ENCODE measurements at places on chromosomes 2 and 18. TPM values are rescaled to one million over a fixed set of nuclear protein-coding genes. Genes with fewer than 3 reads are reported as not detected.

DNA sequence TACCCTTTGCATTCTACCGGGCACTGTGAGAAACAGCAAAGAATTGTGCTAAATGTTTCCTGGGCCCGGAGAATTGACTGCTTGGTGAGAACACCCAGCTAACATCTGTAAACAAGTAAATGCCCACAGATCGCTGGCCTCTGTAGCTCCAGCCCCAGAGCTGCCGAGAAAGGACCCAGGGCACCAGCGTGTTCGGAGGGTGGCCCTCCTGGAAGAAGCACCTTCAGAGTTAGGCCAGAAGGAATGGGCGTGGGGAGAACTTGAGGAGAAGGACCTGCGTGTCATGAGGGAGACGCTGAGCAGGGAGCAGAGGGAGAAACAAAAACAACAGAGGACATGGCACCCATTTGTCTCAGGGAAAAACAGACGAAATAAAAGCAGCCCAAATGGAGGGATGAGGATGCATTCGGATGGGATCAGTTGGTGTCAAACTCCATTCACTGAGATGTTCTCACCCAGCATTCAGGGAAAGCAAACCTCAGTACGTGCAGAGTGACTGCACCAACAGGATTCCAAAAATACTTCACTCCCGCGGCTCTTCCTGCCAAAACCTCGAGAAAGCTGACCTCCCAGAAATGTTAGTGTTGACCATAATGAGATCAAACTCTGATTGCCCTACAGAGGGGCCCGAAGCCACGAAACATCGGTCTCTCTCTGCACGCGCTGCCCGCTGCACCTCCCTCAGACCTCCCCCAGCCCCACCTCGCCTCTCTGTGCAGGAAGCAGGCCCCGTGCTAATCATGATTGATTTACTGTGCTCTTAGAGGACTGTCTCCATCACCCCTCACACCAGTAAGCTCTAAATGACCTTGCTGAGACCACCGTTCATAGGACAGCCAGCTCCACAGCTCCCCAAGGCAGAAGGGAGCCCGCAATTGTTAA is 376.3 kb upstream of the SALL3 start:
- no peaks in the 10 kb centered on the region for H3K4me1 ChIP-seq
- no peak overlapping the region for H3K4me3 ChIP-seq
- H3K27me3 ChIP-seq: no peaks in the 10 kb centered on the region

GRCh38 chr2:168841445-168841844 is 39.0 kb downstream of the NOSTRIN start:
- peaks cover 8% of the 10 kb centered on the region for H3K4me1 ChIP-seq
- H3K27ac ChIP-seq: no peak overlapping the region
- no peaks in the 10 kb centered on the region for H3K27me3 ChIP-seq
- H3K36me3 ChIP-seq: no peaks in the 10 kb centered on the region
- no peak overlapping the region for H3K4me3 ChIP-seq

- DNase-seq: no peak
- H3K36me3 ChIP-seq: peaks cover 3% of the 10 kb centered on the region
- no peak overlapping the region for H3K4me3 ChIP-seq
- no peaks in the 10 kb centered on the region for H3K27me3 ChIP-seq
- no peak overlapping the region for H3K27ac ChIP-seq
Observed at GRCh38 chr18:49123431-49123830, 172.7 kb upstream of the SMAD7 start.

GRCh38 chr18:13494871-13495445 is 231.4 kb downstream of the FAM210A start:
- peaks cover 26% of the 10 kb centered on the region for H3K36me3 ChIP-seq
- H3K27me3 ChIP-seq: no peaks in the 10 kb centered on the region
- H3K4me1 ChIP-seq: peaks cover 3% of the 10 kb centered on the region
- H3K27ac ChIP-seq: no peak overlapping the region
- no peak overlapping the region for H3K4me3 ChIP-seq
- DNase-seq: no peak

DNA sequence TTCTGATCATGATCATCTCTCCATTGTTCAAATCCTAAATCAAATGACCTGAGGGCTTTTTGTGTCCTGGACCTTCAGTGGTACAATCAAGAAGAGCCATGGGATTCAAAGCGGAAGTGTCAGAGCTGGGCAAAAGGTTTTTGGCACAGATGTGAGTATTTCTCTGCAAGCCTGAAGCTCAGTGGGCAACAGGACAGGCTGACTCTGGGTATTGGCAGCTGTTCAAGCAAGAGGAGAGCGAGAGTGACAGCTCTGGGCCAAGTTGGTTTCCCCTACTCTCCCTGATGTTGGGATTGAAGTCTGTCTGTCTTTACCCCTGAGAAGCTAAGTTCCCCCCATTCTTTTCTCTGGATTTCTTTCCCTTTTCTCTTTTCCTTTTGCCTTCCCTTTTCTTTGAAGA is 33.3 kb downstream of the DSEL start:
- H3K36me3 ChIP-seq: no peaks in the 10 kb centered on the region
- peaks cover 2% of the 10 kb centered on the region for H3K27me3 ChIP-seq
- no peak overlapping the region for H3K27ac ChIP-seq
- DNase-seq: no peak
- H3K4me3 ChIP-seq: no peak overlapping the region
- no peaks in the 10 kb centered on the region for H3K4me1 ChIP-seq

- peak overlapping the region; percentile 99 for H3K27ac ChIP-seq
- no peaks in the 10 kb centered on the region for H3K27me3 ChIP-seq
Observed at GRCh38 chr18:13611142-13611600, 115.2 kb downstream of the FAM210A start.

DNA sequence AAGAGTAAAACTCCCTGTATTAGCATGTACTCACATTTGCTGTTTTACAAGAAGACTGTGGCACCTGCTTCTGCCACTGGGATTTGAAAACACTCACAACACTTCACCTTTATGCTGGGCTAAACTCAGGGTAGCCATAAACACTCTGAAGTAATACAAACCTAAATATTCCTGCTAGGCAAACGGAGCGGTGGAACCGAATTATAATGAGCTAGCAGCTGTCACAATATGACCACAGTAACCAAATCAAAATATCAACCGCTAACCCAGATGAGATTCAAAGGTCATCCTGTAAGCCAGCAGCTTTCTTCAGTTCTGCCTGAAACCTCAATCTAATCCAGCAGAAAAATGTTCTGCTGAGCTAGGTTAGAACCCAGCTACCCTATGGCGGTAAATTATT is 132.1 kb downstream of the TCF4 start:
- no peaks in the 10 kb centered on the region for H3K4me1 ChIP-seq
- no peaks in the 10 kb centered on the region for H3K36me3 ChIP-seq
- no peaks in the 10 kb centered on the region for H3K27me3 ChIP-seq
- no peak for DNase-seq
- H3K27ac ChIP-seq: no peak overlapping the region

Gene SCYGR6
- total RNA-seq: not detected

Gene ZNF385B
- not detected for total RNA-seq

Gene C2orf66
- total RNA-seq: not detected

Gene KRCC1
- 20.0 TPM for total RNA-seq
